ENCODE measurements at places on chromosomes 12 and 14.
A peak's percentile ranks its signal among the peaks of the same experiment; 100 is the strongest.

GRCh38 chr14:60339571-60339970 lies 90.5 kb downstream of the PPM1A start:
- no peak for DNase-seq

DNA sequence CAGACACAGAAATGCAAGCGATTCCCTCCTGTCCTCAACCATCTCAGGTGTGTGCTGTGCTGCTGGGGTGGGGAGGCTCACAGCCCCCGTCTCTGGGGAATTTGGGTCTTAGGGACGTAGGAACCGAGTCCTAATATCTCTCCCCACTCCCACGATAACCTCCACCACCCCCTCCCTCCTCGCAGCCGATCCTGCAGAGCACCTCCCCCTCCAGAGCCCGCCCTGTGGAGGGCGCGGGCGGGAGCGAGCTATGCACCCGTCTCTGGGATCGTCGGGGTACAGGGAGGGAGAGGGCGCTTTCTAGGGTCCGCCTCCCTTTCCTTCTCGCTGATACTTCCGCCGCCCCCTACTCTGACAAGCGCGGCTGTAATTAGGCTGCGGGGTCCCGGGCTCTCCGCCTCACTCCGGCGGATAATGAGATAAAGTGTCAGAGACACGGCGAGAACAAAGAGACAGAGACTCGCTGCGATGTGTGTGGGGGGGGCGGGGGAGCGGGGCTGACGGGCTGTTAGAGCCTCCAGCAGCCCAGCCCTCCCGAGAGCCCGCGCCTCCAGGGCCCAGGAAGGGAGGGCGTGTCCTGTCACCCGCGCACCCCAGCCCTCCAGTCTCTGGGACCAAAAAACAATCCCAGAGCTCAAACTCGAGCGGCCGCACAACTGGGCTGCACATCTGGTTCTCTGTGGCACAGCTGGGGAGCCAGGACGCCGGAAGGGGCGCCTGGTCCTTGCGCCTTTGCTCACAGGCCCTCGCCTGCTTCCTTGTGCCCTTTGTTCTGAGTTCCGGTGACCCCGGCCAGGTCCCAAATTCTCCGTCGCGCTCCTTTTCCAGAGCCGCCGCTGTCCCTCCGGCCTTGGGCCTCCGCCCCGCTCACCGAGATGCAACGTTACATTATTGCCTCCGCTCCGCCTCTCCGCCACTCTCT lies 8.7 kb downstream of the SHMT2 start:
- DNase-seq = no peak

- DNase-seq = peak; percentile 92
Observed at GRCh38 chr12:89947437-89948270, 239.0 kb upstream of the ATP2B1 start.

DNA sequence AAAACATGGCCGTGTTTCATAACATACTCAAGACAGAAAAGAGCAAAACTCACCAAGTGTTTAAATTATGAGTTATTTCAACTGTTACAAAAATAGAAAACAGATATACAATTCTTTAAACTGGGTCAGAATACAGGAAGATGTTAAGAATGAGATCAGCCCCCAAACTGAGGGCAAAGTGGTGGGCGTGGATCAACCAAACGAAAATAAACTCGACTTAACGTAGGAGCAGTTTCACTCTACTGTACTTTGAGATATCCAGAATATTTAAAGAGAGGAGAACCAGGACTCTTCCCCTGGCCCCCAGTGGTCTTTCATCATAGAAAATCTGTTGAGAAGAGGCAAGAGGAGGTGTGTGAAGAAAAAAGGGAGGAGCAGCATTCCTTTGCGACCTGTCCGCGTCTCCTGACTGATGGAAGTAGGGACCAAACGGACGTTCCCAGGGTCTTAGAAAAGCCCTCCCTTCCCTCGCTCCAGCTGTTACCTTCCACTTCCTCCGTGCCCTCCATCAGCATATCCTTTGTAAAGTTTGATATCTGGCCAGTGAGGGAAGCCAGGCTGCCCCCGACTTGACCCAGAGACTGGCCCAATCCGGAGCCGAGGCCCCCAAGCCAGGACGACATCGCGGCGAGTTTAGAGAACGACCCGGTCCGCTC lies 668 bp downstream of the TRIP11 start:
- peak; percentile 78 for DNase-seq

DNA sequence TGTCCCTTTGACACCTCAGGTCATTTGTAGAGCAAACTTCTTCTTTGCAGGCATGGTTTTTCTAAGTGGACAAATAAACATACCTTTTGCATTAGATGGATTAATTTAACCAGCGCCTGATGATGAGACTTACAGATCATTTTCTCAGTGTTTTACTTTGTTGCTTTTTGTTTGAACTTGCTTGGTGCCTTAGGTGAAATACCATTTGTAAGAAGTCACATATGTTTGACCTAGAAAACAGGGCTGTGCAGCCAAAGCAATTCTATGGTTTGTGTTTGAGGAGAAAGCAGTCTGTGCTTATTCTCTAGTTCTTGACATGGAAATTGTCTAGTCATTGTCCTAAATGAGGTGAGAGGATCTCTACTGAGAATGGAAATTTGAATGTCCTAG lies 111.1 kb downstream of the DIP2B start:
- DNase-seq = peak; percentile 15

DNA sequence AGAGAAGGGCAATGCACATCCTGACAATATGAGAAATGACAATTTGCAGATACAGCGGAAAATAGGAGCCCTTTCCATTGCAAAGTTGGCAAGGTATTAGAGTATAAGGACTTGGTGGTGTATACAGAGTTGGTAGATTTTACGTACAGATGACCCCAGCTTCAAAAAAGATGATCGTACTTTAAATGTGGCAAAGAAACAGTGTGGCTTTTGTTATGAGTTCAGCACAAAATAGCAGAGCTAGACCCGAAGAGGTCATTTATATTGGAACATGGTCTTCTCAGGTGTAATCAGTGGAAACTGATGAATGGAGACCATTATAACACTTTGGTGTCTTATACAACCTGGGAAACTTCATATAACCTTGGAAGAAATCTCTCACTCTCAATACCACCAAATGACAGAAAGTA lies 2.3 kb downstream of the CLEC2B start:
- no peak for DNase-seq

- DNase-seq = no peak
Observed at GRCh38 chr14:102951034-102951433, 28.6 kb downstream of the AMN start.

DNA sequence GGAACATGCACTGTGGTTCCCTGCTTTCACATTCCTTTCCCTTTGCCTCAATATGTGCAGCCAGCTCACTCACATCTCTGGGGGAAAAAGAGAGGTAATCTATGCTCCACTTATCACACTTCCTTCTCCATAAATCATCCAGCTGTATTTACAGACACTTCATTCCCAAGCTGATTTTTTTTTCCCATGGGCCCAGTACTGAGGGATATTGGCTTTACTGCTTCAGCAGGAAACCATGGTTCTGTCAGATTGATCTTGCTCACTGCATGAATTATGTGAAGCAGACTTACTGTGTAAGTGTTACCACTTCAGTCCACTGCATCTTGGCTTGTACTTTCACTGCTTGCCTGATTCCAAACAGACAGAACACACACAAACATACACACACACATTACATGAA lies 555.6 kb downstream of the CCER1 start:
- peak; percentile 10 for DNase-seq

- DNase-seq = no peak
Observed at GRCh38 chr12:34291426-34291901, 269.2 kb downstream of the ALG10 start.

- DNase-seq = no peak
Observed at GRCh38 chr14:83923842-83924241, 1606.1 kb upstream of the FLRT2 start.

GRCh38 chr12:29700761-29701481 lies 82.8 kb downstream of the TMTC1 start:
- peak; percentile 30 for DNase-seq

DNA sequence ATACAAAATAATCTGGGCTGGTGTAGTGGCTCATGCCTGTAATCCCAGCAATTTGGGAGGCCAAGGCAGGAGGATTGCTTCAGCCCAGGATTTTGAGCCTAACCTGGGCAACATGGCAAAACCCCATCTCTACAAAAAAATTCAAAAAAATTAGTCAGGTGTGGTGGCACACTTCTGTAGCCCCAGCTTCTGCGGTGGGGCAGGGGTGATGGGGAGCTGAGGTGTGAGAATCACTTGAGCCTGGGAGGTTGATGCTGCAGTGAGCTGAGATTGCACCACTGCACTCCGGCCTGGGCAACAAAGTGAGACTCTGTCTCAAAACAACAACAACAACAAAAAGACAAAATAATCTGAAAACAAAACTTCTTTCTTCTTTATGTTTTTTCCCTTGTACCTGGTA lies 66.0 kb downstream of the TC2N start:
- no peak for DNase-seq

DNA sequence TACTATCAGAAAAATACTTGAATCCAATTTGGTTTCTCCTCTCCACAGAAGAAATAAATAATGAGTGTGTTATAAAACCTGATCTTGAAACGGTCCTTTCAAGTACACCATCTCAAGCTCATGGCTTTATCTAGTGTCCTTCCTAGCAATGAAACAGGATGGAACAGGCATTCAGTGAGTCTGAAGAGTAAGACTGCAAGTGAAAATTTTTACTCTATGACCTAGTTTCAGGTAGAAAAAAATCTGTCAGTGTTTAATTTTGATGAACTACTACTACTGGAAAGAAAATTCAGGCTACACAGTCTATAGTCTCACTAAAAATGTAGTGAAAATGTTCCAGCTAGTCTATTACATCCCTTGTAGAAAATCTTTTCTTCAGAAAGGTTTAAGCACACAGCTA lies 7.7 kb downstream of the CBX5 start:
- DNase-seq = no peak

DNA sequence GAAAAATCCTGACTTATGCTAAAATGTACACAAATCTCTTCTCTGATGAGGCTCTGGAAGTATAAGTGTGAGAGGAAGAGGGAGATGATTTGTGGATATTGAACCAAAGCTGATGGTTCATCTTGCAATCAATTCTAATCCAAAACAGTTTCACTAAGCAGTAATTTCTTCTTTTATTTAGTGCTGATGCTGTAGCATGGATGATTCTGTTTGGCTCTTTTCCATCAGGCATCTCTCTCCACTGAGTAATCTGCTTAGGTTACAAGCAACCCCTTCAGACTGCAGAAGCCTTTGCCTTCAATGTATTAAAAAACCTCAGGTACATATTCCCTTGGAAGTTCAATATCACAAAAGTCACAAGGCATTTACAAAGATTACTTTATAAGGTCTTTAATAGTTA lies 159.1 kb upstream of the CCDC198 start:
- peak; percentile 9 for DNase-seq

DNA sequence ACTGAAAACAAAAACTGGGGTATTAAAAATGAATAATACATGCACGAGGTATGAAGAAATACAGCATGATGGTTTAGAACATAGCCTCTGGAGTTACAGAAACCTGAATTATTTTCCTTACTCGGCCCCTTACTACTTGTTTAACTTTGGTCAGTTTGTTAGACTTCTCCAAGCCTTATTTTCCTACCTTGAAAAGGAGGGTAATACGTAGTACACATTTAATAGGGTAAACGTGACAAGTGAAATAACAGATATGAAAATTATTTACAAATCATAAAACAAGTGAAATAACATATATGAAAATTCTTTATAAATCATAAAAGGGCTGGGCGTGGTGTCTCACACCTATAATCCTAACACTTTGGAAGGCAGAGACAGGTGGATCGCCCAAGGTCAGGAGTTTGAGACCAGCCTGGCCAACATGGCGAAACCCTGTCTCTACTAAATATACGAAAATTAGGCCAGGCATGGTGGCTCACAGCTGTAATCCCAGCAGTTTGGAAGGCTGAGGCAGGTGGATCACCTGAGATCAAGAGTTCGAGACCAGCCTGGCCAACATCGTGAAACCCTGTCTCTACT lies 11.4 kb upstream of the PKP2 start:
- no peak for DNase-seq

DNA sequence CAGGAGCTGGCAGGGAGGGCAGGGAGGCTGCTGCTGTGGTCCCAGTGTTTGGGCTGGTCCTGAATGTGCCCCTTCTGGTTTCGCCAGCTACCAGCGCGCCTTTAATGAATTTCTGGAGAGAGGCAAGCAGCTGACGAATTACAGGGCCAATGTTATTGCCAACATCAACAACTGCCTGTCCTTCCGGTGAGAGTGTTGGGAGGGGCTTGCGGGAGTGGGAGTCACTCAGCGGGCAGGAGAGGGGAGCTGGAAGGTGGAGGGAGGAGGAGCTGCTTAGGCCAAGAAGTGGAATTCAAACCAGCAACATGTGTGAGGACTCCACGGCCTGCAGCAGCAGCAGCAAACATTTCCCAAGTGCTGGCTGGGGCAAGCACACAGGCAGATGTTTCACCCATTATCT lies 7.7 kb downstream of the TNFAIP2 start:
- peak; percentile 64 for DNase-seq

- no peak for DNase-seq
Observed at GRCh38 chr14:21155963-21156362, at the start of gene OR5AU1. Gene OR5AU1, minus strand, starts transcription at chr14:21156063. Its CDS starts 191 bp downstream, at chr14:21155872.

DNA sequence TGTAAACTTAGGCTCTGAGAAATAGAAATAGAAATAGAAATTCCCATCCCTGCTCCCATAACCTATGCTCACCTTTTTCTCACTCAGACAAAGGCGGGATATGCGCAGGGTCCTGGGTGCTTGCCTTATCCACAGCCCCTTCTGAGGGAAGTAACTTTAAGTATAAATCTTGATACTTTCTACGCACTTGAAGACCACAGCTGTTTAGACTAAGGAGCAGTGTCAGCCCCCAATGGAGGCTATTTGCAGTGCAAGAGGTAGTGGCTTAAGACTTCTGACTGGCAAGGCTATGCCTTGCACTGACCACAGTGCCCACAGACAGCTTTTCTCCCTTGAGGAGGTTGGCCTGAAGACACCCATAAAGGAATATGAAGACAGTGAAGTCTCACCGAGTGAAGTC lies 35.2 kb downstream of the ASCL1 start:
- DNase-seq = no peak

- no peak for DNase-seq
Observed at GRCh38 chr14:41986083-41986645, 379.5 kb downstream of the LRFN5 start.

DNA sequence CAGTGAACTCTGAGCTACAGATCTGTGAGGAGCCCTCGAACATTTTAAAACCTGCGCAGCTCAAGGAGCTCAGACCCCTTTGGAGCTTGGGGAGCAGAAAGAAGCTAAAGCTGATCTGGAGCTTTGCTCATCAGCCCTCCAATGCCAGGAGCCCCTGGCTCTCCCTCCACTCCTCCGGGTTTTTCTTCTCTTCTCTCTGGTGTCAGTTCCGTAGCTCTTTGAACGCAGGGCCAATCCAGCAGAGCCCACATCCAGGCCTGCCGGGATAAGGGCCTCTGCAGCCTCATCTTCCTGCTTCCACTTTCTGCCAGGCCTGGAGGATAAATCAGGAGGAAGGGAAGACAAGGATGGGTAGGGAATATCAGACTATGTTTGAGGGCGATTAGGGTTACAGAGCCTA lies 6.0 kb downstream of the HOXC4 start:
- DNase-seq = peak; percentile 58

GRCh38 chr12:113359133-113359938 lies 949 bp downstream of the PLBD2 start:
- peak; percentile 23 for DNase-seq

GRCh38 chr12:85642288-85642687 lies 193.9 kb downstream of the RASSF9 start:
- DNase-seq = no peak
